ENCODE measurements at places on chromosomes 2 and 18.

DNA sequence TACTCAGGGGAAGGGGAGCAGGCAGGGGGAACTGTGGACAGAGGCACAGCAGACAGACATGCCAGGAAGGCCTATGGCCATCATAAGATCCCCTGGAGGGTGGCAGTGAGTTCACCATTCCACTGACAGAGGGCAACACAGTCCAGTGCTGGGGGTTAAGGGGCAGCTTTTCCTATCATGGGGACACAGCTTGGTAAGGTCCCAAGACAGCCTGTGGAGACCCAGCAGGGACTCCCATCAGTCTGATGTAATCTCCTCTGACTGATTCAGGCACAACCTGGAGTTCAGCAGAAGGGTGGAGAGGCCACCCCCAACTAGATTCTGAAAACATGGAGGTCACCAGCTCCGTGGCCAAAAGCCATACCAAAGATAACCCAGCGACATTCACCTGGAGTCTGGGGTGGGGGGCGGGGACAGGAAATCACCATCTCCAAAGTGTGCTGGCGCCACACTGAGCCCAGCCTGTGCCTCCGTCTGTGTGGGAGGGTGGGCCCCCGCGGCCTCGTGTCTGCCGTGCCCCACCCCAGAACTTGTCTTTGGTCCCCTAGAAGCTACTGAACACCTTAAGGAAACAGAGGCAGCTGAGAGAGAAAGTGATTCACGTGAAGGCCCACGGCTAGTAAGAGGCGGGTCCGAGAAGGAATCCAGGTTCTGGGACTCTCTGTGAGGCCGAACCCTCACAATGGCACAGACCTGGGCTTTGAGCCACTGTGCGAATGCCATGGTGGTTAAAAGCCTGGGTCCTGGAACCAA, 28.6 kb downstream of the DNMT3A start:
- DNase-seq = peak; percentile 33

DNA sequence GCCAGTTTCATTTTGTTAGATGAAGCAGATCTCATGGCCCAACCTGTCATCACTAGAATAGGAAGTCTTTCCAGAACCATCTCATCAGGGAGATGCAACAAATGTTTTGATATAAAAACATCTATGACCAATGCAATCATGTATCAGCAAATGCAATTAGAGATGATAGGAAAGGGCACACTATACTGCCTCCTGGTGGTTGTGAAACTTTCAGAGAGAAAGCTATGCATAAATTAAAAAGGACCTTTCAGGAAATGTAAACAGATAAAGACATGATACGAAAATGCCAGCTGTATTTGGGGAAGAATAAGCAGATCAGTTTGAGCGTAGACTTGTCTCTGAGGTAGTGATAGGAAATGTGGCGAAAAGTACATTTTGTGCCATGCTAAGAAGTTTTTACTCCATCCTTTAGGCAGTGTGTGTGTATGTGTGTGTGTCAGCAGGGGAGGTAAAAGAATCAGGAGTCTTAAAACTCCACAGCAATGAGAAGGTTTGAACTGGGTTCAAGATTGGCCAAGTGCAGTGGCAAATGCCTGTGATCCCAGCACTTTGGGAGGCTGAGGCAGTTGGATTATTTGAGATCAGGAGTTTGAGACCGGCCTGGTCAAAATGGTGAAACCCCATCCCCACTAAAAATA, 479.3 kb downstream of the CPS1 start:
- DNase-seq = no peak

DNA sequence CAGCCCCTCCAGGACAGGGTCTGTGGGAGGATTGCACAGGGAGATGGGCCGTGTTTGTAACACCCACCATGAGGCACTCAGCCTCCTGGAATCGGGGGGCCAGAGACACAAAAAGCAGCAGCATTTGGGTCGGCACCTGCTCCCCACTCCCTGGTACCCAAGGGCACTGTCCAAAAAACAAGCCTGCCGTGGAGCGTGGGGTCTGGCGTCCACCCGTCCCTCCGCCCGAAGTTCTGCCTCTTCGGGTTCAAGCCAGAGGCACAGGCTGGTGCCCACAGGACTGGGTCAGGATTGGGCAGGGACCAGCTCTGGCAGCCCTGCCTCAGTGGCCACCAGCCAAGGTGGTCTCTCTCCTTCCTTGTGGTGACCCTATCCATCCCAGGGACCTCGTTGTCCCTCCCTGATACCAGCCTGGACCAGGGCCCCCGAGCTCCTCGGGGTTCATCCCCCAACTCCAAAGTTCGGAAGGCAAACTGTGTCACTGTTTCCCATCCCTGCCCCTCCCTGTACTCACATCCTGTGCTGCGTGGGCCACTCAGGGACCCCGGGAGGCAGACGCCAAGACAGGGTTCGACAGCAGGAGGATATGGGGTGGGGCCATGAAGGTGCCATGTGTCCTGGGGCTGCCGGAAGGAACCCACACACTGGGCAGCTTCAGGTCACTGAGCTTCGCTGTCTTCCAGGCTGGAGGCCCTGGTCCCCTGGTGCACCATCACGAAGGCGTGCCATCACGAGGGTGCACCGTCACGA, 126.0 kb upstream of the HDAC4 start:
- no peak for DNase-seq

DNA sequence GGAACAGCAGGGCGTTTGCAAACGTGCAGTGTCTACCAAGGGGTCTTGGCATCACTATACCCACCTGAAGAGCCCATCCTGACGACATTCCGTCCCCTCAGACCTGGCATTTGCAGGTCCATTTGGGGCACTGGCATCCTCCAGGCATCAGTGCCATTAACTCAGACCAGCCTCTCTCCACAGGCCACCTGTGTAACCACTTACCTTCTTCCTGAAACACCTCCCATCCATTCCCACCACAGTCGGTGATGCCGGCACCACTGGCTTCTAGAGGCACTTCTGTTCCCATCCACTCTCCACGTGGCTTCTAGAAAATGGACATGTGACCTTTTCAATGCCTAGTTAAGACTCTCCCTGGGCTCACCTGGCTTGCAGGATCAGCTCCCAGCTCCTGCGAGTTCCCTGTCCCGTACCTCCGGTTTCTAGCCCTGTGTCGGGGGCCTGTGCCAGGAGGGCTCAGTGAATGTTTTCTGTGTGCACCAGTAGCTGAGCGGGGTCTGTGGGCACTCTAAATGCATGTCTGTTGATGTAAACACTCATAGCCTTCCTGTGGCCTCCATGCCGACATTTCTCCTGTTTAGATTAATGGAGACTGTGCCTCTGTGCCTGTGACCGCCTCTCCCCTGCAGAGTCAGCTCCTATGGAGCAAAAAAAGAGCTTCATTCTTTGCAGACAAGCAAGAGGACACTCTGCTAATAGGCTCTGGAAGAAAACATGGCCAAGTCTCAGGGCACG, 458.0 kb upstream of the HS6ST1 start:
- DNase-seq = no peak

DNA sequence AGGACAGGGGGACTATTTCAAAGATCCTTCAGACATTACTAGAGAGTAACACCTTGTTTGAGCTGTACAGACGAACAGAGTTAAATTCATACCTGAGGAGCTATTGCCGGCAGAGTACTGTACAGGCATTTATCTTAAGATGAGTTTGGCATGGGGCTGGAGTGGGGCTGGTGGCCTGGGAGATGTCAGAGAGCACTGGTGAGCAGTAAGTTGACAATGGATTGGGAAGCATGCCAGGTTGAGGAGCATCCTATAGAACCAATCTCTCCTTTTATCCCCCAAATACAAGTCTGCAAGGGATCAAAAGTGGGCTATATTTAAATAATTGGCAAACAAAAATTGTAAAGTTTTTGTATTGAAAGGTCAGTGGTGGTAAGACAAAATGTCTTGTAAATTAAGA, 58.6 kb downstream of the ADCYAP1 start:
- no peak for DNase-seq

GRCh38 chr2:28565720-28566295, 69.9 kb downstream of the PLB1 start:
- DNase-seq = no peak

DNA sequence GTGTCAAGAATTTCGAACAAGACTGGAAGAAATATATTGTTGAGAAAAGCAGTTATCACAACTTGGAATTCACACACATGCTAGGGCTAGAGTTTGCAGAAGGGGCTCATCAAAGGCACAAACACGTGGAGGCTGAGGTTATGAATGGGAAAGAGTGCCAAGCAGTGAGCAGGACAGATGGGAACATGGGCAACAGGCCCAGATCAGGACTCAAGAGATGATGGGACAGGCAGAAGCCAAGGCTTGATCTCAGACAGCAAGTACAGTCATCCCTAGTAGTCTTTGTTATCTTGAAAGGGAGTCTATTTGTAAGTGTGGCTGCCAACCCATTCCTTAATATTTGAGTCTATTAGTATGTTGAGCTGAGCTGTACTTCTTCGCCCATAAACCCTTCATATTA, 22.2 kb upstream of the EPC2 start:
- no peak for DNase-seq

- no peak for DNase-seq
Measured at GRCh38 chr2:190069936-190070696, 7.6 kb upstream of the MSTN start.

GRCh38 chr2:216328347-216328746, 43.9 kb downstream of the MARCHF4 start:
- DNase-seq = no peak

DNA sequence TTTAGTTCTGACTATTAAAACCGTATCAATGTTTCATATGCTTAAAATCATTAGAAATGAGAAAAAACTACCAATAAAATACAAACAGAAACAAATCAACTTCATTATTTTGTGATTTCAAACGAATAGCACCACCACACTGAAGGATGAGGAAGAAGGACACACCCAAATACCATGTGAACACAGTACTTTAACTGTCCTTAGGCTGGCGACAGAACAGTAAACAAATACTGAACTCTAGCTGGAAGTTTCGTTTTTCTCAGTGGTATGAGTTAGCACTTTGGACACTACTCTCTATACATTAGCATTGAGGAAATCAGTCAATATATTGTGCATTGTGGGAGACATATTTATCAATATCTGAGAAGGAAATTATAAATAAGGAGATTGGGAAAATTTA, 202.4 kb upstream of the AGAP1 start:
- DNase-seq = no peak

DNA sequence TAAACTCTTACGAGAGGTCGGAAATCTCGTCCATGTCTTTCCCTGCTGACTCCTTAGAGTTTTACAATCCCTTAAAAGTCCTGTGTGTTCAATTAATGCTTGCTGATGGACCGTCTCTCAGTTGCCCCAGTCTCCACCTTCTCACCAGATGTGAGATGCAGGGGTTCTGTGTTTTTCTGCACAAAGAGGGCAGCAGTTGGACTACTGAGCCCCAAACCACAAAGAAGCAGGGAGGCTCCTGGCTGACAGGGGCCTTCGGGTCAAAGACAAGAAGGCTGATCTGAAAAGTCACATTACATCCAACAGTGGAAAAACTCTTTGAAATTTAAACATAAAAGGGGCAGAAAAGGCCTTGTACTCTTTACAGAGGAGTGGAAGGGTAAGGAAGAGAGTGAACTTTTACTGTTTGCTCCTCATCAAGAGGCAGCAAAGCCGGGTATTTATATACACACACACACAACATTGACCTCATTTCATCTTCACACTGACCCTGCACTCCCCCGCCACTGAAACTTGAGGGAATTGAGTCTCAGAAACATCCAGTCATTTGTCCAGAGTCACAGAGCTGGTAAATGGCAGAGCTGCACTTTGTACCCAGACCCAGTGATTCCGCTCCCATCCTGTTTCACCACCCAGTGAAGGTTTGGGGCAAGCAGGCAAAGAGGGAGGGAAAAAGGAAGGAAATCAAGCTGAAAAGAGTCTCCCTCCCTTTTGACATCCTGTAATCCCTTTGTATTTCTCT, 23.7 kb downstream of the MRPL33 start:
- no peak for DNase-seq

GRCh38 chr2:44168681-44169154, at the start of gene PPM1B:
Gene PPM1B (plus strand): TSS chr2:44168875. CDS start chr2:44201200, 32,325 bp downstream.
- DNase-seq = peak; percentile 100

DNA sequence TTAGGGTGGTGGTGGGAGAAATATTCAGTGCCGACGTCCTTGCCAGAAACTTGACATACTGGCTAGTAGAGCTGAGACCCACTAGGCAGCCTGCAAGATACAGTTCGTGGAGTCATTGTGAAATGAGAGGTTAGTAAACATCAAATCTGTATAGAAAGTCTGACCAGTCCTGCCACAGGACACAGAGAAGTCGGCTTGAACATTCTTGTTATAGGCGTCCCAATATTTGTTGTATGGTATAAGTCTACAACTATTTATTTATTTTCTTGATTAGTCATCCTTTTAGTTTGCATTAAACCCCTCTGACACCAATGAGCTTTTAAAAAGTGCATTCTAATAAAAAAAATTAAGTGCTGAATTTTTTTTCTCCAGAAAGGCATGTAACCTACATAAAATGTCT, 265.4 kb downstream of the STK39 start:
- no peak for DNase-seq

- DNase-seq = no peak
Measured at GRCh38 chr18:55100817-55101457, 141.7 kb upstream of the CCDC68 start.

GRCh38 chr2:144920755-144921530, 401.0 kb upstream of the ZEB2 start:
- DNase-seq = no peak

- no peak for DNase-seq
Measured at GRCh38 chr2:189163889-189164288, 15.7 kb downstream of the COL5A2 start.

DNA sequence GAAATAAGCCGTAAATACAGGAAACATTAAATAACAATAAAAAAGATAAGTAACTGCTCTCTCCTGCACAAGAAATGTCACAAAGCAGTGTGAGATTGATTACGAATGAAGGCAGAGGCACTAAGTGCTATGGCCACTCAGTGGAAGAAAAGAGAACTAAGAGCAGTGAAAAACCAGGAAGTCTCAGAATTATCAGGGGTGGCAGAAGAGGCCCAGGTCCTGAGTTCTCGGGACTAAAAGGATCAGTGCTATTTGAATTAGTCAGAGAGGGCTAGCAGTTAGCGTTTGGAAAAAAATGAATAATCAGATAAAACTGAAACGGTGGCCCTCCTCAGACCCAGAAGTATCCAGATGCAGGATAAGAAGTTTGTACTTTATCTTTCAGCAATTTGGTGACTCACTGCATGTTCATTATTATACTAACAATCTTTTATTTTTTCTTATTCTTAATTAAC, 367.1 kb downstream of the ZEB2 start:
- DNase-seq = no peak

- DNase-seq = no peak
Measured at GRCh38 chr18:10681581-10682367, 155.9 kb downstream of the NAPG start.

- no peak for DNase-seq
Measured at GRCh38 chr2:137383391-137383790, 580.9 kb upstream of the HNMT start.

DNA sequence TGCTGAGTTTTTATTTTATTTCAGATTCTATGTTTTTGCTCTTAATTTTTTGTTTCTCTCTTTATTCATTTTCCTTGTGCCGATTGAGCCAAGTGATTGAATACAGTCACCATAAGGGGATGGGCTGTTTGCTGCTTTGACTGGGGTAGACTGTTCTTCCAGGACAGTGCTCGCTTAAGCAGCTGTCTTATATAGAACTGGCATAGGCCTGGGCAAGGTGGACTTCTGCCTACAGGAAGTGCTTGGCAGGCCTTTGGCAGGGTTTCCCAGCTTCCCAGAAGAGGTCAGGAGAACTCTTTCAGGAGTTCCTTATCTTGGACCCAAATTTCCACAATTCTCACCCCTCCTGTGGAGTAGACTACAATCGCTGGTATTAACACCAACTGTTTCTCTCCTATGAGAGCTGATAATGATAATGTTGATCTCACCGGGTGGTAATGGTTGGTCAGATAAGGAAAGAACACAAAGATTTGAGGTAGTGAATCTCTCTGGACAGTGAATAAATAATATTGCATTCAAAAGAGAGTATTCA, 207.5 kb upstream of the ST6GAL2 start:
- no peak for DNase-seq
